ENCODE measurements at places on chromosomes 2 and 18.

DNA sequence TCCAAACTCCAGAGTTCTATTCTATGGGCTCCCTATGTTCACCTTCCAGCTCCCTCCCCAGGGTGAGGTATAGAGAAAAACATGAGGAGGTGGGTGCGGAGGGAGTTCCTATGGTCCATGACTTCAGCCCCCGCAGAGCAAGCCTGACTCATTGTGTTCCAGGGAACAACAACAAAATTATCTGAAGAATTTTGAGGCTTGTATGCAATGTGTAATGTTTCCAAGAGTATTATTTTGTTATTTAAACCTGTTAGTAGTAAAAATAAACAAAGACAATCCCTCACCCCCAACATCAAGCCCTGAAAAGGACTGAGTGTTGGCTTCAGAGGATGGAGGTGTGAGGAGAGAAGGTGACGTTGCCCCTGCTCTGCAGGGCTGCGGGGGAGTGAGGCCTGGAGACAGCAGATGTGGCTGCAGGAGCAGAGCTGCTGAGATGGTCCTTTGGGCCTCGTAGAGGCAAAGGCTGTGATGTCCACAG, 29.0 kb downstream of the LAMA3 start:
- DNase-seq: no peak

DNA sequence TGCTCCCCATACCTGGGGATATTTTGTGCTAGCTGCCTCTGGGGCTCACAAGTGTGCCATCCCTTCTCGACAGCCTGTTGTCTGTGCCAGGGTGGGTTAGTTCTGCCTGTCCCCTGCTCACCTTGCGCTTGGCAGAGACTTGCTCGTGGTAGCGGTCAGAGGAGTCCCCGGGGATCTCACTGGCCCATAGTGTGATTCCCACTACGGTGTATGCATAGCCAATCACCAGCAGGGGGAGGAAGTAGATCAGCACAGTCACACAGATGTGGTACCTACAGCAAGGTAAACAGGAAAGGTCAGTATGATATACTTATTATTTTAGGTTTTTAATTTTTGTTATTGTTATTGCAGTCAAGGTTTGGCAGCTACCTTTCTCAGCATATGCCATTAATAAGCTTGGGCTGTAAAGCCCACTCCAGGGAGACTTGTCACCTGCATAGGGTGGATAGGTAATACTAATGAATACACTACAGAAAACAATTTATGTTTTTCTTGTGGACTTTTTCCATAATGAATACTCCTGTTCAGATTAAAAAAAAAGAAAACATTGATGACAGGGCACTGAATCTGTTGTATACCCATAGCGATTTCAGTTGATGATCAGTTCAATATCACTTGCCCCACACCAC, 95.2 kb downstream of the POLE4 start:
- no peak for DNase-seq

- DNase-seq: no peak
Measured at GRCh38 chr2:163210430-163210918, 371.9 kb upstream of the KCNH7 start.

DNA sequence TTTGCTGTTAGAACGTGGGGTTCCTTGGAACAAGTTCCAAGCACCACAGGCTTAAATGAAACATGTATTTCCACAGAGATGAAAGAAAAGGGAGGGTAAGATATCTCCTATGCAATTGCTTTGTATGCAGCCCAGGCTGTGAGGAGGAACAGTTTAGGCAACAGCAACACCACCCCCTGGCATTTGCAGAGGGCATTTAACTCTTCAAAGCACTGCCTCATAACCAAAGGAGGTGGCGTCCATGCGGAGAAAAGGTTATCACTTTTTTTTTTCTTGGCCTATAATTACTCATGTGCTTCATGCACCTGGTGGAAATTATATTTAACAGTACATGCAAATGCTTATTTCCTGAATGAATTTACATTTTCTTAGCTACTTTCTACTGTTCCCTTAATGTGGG, 286.0 kb downstream of the LPIN1 start:
- DNase-seq: no peak

- DNase-seq: no peak
Measured at GRCh38 chr2:170493426-170494097, 221.6 kb upstream of the SP5 start.

DNA sequence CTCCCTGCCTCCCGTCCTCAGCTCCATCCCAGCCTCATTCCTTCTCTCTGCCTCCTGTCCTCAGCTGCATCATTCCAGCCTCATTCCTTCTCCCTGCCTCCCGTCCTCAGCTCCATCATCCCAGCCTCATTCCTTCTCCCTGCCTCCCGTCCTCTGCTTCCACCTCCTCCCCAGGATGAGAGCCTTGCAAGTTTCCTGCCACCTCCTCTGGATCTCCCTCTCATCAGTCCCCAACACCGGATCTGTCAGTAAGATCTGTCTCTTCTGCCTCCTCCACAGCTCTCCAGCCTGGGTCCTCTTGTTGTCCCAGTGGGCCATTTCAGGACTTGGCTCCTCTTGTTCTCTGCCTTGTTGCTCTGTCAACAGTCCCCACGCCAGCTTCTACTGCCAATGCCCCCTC, 130.9 kb downstream of the NDUFA10 start:
- DNase-seq: no peak

All from SIG-M5 (cell line).